ENCODE measurements at places on chromosomes 6 and 20. TPM values are rescaled to one million over a fixed set of nuclear protein-coding genes. Genes with fewer than 3 reads are reported as not detected.
A peak's percentile ranks its signal among the peaks of the same experiment; 100 is the strongest.

DNA sequence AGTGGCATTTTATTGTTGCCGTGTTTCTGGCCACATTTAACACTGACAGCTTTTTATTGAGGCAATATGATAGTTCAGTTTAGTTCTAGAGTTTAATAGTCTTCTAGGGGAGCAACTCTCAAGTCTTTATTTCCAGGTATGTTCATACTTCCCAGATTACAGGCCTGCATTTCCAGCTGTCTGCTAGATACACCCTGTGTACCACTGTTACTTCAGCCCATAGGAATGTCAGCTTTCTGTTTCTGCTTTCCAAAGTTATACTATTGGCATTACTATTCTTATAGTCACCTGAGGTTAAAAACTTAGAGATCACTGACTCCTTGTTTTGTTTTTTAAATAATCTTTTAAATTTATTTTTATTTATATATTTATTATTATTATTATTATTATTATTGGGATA, 7.6 kb downstream of the ZNF451 start:
- DNase-seq: no peak

Gene SLC26A8
- total RNA-seq: not detected

GRCh38 chr20:61349447-61350165, 97.5 kb downstream of the CDH4 start:
- no peak for DNase-seq

Gene TRIM31
- not detected for total RNA-seq

Gene HLA-DOB
- total RNA-seq: 11.6 TPM

Gene SPDEF
- total RNA-seq: not detected

Gene GCM1
- not detected for total RNA-seq

DNA sequence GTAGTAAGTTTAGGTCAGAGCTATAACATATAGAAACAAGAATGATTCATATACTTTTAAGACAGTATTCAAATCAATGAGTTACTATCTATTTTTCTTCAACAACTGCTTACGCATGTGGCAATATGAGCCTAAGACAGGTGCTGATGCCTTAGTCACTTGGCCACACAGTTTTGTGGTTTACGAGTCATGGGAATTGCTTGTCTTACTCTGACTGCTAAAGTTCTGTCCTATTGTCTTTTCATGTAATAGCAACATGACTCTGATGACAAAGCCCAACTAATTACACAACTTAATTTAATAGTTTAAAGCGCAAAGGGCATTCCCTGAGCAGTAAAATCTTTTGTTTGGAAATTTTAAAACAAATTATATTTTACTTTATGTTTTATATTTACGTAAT, 159.3 kb upstream of the CENPW start:
- DNase-seq: peak; percentile 67

DNA sequence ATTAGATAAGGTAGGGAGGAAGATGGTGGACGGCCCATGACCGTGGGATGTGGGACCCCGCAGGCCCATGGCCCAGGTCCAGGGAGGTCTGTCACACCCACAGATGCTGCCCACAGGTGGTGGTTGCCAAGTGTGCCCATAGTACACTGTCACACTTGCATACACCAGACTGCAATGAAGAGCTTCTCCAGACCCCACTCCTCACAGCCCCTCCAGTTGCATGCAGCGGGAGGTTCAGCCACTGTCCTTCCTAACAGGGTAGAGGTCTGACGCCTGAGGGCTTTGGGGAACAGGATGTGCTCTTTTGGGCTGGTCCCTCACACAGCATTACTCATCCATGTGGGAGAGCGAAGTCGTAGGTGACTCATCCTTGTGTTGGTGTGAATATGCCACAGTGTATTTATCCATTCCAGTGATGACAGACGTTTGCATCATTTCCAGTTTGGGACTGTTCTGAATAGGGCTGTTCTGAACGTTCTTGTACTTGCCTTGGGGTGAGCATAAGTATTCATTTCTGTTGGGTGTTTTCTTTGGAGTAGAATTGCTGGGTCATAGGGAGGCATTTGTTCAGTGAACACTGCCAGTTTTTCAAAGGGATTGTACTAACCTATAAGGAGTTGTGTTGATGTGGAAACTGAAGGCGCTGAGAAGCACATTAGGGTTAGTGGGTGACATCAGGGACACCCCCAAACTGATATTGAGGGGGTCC, 10.1 kb upstream of the PYGB start:
- DNase-seq: peak; percentile 84

Gene OR2J3
- not detected for total RNA-seq

GRCh38 chr20:1806456-1806855, 88.8 kb upstream of the SIRPA start:
- DNase-seq: no peak
